Stimulated activated CD8-positive, alpha-beta memory T cell treated with anti-CD3 and anti-CD28 coated beads, Interleukin-7, amount 100 ng/mL, for 1 hour (primary cell): ENCODE measurements at places on chromosomes 13 and 19.

GRCh38 chr19:39103151-39103550 is 19.0 kb downstream of the ACP7 start:
- DNase-seq = no peak

GRCh38 chr19:55452749-55453346 is 8.6 kb downstream of the ISOC2 start:
- DNase-seq = no peak

DNA sequence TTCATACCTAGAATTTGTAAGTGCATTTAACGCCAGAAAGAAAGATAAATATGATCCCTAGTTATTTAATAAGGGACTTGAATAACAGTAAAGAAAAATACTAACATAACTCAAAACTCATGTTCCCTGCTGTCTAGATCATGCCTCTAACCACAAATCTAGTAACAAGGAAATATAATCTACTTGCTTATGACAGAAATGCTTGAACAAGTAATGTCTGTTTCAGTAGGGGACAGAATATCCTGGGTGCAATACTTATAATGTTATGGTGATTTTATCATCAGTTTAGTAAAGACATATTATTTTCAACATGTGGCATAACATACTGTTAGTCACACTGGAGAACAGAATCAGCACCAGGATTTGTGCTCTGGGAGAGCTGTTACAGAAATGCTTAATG is 861.9 kb upstream of the SLITRK1 start:
- no peak for DNase-seq

- DNase-seq = no peak
Observed at GRCh38 chr13:60482012-60482411, 85.0 kb downstream of the TDRD3 start.

- DNase-seq = no peak
Observed at GRCh38 chr13:83221813-83222241, 660.4 kb downstream of the SLITRK1 start.

GRCh38 chr13:114077099-114077932 is 55.1 kb downstream of the RASA3 start:
- no peak for DNase-seq

- DNase-seq = no peak
Observed at GRCh38 chr13:108056278-108056677, 159.1 kb downstream of the LIG4 start.

DNA sequence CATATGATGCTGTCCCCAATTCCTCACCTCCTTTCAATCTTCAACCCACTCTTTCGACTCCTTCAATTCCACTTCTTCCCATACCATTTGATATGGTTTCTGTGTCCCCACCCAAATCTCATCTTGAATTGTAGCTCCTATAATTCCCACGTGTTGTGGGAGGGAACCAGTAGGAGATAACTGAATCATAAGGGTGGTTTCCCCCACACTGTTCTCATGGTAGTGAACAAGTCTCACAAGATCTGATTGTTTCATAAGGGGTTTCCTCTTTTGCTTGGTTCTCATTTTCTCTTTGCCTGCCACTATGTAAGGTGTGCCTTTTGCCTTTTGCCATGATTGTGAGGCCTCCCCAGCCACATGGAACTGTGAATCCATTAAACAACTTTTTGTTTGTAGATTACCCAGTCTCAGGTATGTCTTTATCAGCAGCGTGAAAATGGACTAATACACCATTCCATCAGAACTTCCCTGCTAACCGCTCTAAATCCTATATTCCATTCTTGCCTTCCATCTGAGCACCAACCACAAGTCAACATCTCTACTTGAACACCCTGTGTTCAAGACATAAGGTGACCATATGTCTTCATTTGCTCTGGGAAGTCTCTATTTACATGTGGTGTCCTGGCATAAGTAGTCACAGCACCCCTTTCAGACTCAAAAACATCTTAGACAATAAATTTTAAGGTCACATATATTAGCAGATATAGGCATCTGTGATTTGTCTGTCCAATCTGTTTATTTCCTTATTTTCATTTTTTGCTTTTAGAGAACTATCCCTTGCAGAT is 122.9 kb downstream of the TSHZ3 start:
- DNase-seq = no peak

DNA sequence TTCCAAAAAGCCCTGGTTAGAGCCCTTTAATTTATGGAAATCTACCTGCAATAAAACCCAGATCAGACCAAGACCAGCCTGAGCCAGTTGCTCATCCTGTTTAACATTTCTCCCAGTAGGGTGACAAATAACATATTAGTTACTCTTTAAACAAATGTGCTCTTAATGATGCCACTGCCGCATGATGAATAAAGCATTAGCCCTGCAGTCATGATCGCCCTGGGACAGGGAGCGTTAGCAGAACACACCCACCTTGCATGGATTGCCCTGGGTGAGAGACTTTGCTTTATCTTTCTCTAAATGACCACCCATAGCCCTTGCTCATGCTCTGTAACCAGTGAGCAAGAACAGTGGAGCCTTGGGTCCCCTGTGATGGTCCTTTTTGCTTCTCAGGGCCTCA is 362.4 kb downstream of the ENOX1 start:
- no peak for DNase-seq

DNA sequence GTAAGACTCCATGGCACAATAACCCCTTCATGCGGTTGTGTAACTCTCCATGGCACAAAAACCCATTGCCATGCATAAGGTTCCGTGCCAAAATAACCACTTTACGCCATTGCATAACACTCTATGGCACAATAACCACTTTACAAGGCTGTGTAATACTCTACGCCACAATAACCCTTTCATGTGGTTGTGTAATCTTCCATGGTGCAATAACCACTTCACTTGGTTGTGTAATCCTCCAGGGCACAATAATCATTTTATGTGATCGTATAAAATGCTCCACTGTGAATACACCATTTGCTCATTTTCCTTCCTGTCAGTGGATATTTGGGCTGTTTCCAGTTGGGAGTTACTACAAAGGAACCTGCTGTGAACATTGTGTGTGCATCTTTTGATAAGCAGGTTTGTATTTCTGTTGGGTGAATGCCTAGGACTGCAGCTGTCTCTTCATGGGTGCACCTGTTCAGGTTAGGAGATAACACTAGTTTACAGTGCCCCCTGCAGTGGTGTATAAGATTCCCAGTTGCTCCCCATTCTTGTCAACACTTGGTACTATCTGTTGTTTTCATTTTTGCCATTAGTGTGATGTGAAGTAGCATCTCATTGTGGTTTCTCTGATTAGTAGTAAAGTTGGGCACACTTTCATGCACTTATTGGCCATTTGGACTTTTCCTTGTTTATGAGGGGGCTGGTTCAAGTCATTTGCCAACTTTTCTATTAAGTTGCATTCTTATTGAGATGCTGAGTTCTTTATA is 21.1 kb upstream of the ZSCAN18 start:
- DNase-seq = no peak

DNA sequence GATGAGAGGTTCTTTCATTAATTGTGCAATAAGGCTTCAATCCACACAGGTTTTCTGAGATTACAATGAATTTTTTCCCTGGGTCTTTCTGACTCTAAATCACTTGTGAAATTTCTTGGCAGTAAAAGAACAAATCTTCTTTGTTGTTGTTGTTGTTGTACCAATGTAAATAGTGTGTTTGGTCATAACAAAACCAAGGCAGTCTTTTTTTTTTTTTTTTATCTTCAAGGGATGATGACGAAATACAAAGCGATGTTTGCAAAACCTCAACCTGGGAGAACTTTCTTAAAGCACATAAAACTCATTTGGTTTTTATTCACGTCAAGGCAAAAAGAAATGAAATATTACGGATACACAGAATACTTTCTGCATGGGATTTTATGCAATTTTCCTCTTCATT is 462.0 kb downstream of the LIG4 start:
- no peak for DNase-seq

DNA sequence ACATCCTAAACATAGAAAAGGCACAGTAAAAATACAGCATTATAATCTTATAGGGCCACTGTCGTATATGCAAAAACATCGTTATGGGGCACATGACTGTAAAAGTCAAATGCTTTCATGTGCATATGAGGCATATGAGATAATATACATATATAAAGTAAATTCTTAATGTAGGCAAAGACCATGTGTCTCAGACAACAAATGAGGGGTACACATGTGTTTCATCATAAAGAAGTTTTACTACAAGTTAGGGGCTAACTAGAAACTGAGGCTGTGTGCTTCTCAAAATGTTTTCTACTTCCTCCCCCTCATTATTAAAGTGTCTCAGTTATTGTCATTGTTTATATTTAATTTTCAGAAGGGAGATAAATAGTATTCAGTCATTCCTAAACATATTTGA is 309.6 kb downstream of the SHISA2 start:
- no peak for DNase-seq

DNA sequence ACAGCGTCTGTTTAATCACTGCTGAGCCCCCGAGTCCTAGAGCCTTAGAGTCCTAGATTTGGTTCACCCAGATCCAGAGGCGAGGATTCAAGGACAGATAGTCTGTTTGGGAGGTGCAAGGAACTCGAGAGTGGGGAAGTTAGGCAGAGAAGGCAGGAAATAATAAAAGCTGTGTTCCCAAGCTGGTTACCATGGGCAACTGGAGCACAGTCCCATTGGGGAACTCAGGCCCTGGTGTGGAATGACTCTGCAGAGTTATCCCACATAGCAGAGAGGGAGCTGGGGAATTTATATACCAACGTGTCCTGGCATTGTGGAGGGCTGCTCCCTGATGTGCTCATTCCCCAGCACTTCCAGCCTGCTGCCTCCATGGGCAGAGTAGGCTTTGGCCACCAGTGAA is 9.7 kb downstream of the IGSF23 start:
- DNase-seq = no peak

GRCh38 chr13:43936647-43937046 is 56.9 kb downstream of the LACC1 start:
- DNase-seq = no peak

GRCh38 chr19:46788968-46789338 is 559 bp upstream of the SLC1A5 start:
- no peak for DNase-seq

DNA sequence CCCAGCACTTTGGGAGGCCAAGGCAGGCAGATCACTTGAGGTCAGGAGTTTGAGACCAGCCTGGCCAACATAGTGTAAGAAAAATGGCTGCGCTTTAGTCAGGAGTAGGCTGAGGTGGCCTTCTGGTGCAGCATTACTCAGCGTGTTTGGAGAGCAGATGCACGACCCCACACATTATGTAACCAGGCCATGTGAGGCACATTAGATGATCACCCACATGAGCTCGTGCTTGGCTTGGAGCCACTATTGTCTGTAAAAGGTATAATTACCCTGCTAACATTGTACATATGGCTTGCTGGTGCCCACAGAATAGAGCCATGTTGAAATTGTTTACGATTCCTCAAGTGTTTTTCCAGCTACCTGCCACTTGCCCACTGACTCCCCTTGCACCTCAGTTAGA is 24.0 kb upstream of the SCEL start:
- no peak for DNase-seq

DNA sequence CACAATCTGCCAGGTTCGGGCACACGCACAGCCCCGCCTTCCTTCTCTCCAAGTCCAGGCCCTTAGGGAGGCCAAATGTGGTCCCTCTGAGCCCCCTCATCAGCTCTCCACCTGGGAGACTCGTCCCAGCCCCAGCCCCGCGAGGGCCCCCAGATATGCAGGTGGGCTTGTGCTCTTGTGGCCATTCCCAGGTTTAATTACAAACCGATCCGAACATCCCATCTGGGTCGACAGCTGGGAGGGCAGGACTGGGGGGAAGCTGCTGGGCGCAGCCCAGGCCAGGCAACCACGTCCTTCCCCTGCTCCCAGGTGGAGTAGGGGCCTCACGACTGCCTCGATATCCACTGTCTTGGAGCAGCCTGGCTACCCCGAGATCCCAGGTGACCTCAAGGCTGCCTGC is 7.5 kb upstream of the C2CD4C start:
- no peak for DNase-seq

- DNase-seq = no peak
Observed at GRCh38 chr19:44050740-44051649, 841 bp upstream of the ZNF223 start.

- no peak for DNase-seq
Observed at GRCh38 chr13:22482496-22483000, 698.2 kb upstream of the SGCG start.

- DNase-seq = no peak
Observed at GRCh38 chr19:28972058-28972852, 240.7 kb downstream of the UQCRFS1 start.

- no peak for DNase-seq
Observed at GRCh38 chr13:30832845-30833332, 73.2 kb upstream of the MEDAG start.

GRCh38 chr19:35264268-35265125 is 4.3 kb upstream of the USF2 start:
- no peak for DNase-seq

DNA sequence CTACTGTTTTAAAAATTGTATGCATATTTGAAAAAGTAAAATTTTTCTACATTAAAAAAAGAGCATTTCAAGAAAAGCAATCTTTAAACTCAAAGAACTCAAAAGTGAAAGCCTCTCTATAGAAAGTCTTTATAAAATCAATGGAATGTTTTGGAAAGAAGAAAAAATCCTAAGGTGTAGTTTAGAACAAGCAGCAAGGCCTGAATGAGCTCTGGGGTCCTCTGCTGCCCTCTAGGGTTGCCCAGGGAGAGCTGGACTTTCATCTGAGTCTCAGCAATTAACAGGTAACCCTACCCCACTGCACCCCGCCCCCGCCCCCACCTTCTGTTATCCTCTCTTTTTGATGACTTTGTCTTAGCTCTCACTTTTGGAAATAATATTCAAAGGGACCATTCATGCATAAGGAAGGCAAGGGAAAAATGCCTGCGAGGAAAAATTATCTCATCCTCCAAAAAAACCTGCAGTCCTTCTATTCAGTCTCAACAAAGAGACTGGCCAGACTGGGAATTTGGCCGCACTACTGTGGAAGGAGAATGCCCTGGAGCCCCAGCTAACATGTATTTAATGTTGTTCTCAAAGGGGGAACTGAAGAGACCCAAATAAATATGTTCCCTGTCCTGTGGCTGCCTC is 24.1 kb downstream of the SLC25A30 start:
- DNase-seq = no peak

GRCh38 chr19:35509861-35510625 is 3.4 kb downstream of the DMKN start:
- DNase-seq = peak; percentile 47
